ENCODE measurements at places on chromosomes 5 and 9.

- DNase-seq: no peak
Observed at GRCh38 chr9:132849185-132849706, 28.8 kb downstream of the AK8 start.

DNA sequence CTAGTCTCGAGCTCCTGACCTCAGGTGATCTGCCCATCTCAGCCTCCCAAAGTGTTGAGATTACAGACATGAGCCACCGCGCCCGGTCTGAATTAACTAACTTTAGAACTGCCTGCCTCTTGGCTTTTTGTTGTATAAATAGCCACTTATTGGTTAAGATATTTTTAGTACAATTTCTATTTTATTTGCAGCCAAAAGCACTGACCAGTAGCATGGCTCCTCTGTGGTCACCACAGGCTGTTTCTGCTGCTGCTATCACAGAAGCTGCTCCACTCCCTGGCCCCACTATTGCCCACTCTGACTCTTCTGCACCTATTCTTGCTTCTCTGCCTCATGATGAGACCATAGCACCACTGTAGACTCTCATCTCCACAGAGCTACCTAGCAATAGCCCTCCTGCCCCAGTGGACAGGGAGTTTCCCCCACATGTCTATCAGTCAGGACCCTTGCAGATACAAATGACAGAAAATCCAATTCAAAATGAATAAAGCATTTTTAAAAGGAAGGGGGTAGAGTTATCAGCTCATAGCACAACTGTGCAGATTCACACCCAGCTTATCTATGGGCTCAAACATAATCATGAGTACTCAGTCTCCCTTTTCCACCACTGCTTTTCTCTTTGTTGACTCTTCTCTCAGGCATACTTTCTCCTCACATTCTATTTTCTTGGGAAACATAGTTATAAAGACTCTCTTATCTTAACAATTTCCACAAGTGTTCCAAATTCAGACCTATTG is 151.8 kb upstream of the EPB41L4A start:
- DNase-seq: no peak

DNA sequence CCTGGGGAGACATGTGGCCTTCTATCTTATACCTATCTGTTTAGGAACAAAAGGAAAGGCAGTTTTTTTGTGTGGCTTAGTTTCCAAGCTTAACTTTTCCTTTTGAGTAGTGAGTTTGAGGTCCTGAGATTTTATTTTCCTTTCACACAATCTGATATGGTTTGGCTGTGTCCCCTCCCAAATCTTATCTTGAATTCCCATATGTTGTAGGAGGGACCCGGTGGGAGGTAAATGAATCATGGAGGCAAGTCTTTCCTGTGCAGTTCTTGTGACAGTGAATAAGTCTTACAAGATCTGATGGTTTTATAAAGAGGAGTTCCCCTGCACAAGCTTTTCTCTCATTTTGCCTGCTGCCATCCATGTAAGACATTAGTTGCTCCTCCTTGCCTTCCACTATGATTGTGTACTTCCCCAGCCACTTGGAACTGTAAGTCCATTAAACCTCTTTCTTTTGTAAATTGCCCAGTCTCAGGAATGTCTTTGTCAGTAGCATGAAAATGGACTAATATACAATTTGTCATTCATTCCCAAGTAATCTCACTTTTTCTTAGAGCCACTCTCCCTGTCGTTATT is 4.7 kb upstream of the CLTB start:
- DNase-seq: no peak

DNA sequence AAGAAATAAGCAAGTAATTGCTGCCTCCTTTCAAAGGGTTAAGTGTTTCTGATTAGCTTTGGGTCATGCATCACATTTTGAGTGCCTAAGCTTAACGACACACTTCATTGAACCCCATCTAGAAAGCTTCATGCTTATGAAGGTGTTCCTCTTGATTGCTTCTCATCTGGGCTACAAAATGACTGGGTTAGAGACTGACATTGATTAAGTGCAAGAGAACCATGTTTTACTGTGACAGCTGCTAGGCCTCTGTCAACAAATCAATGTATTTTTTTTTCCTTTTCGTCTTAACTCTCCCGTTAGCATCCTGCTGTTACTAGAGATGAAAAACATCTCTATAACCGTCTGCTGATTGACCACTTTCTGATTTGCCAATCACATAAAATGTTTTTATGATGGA is 725.0 kb downstream of the TLE1 start:
- DNase-seq: peak; percentile 95

DNA sequence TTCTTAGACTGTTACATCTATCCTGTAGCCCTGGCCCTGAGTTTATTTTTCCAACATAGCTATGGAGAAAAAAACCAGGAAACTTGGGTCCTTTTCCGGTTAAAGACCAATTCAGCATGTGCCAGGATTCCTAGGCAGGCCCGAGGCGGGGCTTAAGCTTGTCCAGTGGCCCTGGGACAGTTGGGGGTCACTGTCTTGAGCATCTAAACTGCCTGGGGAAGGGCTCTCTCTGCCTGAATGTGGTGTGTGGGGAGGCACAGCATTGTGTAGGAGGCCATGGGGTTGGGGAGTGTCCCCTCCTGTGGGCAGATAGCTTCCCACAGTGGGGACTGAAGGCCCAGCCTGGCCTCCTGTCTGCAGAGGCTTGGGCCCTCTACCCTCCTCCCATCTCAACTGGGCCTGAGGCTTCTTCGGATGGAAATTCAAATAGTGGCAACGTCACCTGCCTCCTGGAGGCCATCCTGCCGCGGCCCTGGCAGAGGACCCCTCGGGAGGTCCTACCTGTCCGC is 88.8 kb downstream of the PHF2 start:
- no peak for DNase-seq

- no peak for DNase-seq
Observed at GRCh38 chr9:84922051-84922450, 252.5 kb downstream of the NTRK2 start.

GRCh38 chr9:93121316-93122241 is 12.5 kb downstream of the NINJ1 start:
- DNase-seq: no peak

- peak; percentile 47 for DNase-seq
Observed at GRCh38 chr9:124776954-124777648, at the start of gene OLFML2A. Gene OLFML2A, plus strand, starts transcription at chr9:124777133. Its CDS starts 138 bp downstream, at chr9:124777271.

GRCh38 chr5:76041863-76042262 is 41.3 kb upstream of the SV2C start:
- no peak for DNase-seq

DNA sequence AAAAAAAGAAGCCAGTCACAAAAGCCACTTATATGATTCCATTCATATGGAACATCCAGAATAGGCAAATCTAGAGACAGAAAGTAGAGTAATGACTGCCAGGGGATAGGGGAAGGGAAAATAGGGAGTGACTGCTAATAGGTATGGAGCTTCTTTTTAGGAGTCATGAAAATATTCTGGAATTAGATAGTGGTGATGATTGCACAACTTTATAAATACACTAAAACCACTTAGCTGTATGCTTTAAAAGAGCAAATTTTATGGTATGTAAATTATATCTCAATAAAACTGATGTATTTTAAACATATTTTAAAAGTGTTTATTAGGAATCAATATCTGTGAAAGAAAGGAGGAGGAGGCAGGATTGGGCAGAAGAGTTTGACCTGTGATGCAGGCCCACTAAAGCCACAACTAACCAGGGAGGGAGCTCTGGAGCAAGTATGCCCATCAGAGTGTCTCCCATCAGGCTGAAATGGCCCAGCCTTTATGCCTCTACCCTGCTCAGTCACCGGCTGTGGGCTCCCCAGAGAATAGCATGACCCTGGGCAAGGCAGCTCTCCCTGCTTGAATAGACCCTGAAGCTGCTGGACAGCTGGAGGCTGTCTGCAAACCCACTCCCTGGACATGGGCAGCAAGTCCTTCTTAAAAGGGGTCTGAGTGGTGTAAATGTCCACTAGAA is 96.0 kb upstream of the SLC44A1 start:
- no peak for DNase-seq

DNA sequence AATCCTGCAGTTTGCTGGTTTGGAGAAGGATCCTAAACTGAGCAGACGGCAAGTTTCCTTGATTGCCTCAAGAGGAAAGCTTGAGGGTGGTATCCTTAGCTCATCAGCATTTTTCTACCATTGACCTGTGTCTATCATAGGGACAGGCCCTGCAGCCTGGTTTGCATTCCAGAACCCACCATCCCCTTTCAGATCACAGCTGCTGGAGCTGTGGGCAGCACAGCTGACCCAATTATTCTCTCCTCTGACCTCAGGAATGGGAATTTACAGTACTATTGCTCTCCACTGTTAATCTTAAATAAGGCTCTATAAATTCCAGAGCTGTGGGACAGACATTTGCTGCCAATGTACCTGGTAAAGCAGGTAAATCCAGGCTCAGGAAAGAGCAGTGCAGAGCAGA is 163.0 kb downstream of the SPOCK1 start:
- no peak for DNase-seq

DNA sequence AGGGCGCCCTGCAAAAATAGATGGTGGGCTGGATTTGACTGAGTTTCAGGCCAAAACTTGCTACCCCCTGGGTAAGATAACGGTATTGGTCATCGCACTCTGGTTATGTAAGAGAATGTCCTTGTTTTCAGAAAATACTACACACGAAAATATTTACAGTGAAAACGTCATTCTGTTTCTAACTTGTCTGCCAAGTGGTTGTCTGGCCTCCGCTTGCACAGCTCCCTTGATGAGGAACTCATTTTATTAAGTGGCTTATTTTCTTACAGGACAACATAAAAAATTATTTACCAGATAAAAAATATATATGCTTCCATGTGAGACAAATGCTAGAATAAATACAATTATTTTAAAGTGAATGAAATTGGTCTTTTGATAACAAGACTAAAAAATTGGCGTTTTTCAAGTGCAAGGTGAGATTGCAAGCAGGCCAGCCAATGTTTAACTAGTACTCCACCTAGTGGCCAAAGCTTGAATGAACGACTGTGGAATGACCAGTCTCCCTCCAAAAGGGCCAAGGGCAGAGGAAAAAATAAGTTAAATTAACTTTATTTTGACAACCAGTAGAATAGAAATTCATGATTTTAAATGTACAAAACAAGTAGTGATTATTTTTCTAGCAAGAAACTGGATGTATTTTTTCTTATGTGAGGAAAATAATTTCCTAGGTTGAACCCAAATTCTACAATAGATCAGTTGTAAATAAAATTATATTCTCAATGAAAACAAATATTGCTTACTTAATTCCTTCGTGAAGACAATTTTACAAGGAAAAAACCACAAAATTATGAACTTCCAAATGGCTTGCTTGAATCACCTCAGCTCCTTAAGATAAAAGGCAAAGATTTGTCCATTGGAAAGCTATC is 93.2 kb downstream of the ZFAND5 start:
- DNase-seq: peak; percentile 42

DNA sequence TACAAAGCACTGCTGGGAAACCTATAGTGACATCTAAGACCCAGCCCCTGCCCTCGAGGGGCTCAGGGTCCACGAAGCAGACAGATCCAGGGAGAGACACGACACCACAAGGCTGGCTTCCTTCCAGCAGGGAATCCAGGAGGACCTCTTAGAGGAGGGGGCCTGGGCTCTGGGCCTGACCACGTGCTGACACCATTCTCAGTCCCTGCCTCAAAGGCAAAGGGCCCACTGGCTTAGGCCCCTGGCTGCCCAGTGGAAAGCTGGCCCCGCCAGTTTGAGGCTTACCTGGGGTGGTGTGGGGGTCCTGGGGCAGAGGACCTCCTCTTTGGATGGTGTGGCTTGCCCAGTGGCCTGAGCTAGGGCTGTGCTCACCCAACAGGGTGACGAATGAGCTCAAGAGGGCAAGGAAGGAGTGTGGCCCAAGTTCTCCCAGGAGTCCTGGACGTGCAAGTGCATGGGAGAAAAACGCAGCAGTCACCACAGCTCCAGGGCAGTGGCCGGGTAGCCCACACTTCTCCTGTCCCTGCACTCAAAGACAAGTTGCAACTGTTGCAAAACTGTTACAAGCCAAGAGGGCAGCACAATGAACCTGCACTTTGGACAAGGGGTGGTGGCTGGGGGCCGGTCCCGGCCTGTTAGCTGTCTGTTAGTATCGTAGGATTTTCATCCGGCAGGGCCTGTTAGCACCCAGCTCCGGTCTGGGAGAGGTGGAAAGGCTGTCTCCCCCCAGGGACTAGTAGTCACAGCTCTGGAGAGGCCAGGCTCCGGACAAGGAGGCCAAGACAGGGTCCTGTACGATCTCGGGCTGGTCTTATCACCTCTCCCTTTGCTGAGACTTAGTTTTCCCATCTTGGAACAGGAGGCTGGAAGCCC is 1.5 kb upstream of the SARDH start:
- no peak for DNase-seq

GRCh38 chr9:75063556-75064305 is 24.2 kb downstream of the NMRK1 start:
- peak; percentile 93 for DNase-seq

DNA sequence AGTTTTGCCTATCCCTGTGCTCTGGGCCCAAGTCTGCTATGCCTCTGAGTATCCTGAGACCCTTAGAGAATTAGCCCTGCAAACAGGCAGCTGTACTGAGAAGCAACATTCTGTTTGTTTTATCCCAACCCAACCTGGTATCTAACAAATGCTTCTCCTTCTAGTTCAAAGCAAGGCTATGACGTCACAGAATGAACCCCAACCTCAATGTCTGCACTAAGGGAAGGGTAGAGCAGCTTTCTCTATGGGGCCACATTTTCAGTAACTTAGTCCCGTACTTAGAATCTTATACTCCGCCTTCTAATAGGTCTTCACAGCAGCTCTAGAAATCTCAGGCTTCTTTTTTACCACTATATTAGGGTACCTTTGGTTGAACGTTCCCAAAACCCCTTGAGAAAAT is 169.6 kb downstream of the TSSK1B start:
- no peak for DNase-seq

- no peak for DNase-seq
Observed at GRCh38 chr5:146447734-146448380, 724 bp downstream of the TCERG1 start.

GRCh38 chr9:29422438-29422837 is 1849.2 kb upstream of the C9orf72 start:
- DNase-seq: no peak

DNA sequence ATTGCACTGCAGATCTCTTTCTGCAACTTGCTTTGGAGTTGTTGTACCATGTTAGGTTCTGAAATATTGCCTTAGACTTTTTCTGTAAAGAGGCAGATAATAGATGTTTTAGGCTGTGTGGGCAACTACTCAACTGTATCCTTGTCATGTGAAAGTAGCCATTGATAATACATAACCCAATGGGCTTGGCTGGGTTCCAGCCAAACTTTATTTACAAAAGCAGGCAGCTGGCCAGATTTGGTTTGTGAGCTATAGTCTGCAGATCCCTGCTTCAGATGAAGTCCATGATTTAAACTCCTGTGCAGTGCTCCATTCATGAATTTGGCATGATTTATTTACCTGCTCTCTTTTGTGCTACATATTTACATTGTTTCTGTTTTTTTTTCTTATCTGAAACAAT is 300.4 kb downstream of the IRX2 start:
- peak; percentile 41 for DNase-seq

GRCh38 chr5:67235399-67236110 is 39.0 kb upstream of the CD180 start:
- DNase-seq: no peak

GRCh38 chr5:63125862-63126261 is 547.2 kb downstream of the LRRC70 start:
- no peak for DNase-seq

GRCh38 chr5:62369039-62369438 is 34.7 kb downstream of the DIMT1 start:
- no peak for DNase-seq
